ENCODE measurements at places on chromosomes 5 and 9.

DNA sequence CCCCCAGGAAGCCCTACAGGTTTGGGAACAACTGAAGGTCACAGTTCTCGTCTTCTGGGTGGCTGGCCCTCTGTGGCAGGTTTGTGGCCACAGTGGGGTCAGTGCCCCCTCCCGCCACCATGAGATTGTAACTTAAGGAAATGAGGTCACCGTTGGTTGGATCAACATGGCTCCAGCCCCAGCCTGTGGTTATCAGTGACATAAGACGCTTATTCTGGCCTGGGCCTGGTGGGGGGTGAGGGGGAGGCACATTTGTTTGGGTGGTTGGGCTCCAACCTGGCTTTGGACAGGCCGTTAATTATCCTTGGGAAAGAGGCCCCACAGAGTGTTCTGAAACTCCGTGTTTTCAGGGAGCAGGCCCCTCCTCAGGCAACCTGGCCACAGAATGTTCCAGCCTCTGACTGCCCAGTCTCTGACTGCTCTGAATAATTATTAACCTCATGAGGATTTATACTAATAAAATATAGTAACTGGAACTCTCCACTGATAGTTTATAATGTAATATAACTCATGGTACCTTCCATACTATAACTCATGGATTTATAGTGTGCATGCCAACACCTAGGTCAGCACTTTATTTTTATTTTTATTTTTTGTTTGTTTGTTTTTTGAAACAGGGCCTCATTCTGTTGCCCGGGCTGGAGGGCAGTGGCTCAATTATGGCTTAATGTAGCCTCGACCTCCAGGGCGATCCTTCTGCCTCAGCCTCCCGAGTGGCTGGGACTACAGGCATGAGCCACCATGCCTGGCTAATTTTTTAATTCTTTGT, 58.0 kb upstream of the RPL26L1 start:
- DNase-seq: no peak

DNA sequence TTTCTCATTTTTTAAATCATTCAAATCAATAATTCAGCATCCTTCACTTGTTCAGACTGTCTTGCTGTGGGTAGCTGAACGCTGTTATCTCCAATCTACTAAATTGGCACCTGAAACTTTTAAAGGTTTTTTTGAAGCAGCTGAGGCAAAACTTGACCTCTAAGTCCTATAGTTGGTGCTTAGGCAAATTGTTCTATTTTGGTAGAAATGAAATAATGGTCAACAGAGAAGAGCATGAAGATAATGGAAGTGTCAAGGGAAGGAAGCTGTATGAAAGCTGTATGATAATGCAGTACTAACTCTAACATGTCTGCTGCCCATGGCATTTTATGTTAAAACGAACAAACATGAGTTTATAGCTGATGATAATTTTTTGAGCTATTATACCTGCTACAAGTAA, 138.0 kb downstream of the GDNF start:
- no peak for DNase-seq

DNA sequence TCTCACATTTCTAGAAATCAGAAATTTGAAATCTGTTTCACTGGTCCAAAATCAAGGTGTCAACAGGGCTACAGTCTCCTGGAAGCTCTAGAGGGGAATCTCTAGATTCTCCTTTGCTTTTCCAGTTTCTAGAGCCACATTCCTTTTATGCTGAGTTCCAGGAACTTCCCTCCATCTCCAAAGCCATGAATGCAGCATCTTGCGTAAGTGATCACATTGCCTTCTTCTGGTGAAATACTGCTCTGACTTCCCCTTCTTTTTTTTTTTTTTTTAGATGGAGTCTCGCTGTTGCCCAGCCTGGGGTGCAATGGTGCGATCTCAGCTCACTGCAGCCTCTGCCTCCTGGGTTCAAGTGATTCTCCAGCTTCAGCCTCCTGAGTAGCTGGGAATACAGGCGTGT, 23.8 kb downstream of the GDA start:
- no peak for DNase-seq

GRCh38 chr9:3848445-3849114, 322.8 kb upstream of the RFX3 start:
- no peak for DNase-seq

DNA sequence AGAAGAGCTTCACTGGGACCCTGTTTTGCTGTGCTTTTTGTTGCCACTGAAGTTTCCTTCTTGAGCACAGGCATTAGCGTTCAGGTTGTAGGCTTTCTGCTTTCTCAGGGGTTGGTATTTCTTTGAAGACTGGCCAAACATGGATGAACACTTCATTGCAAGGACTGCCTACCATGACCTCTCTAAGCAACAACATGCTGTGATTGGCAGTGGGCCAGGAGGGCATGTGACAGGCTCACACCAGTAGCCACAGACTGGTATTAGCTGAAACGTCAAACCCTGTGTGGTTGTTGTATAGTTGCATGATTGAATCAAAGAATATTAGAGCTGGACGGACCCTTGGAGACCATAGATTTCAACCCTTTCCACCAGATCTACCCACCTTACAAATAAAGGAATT, 20.0 kb upstream of the MLANA start:
- DNase-seq: no peak

- DNase-seq: no peak
These were observed 233.4 kb downstream of the RAB3C start for GRCh38 chr5:58816181-58816731.

DNA sequence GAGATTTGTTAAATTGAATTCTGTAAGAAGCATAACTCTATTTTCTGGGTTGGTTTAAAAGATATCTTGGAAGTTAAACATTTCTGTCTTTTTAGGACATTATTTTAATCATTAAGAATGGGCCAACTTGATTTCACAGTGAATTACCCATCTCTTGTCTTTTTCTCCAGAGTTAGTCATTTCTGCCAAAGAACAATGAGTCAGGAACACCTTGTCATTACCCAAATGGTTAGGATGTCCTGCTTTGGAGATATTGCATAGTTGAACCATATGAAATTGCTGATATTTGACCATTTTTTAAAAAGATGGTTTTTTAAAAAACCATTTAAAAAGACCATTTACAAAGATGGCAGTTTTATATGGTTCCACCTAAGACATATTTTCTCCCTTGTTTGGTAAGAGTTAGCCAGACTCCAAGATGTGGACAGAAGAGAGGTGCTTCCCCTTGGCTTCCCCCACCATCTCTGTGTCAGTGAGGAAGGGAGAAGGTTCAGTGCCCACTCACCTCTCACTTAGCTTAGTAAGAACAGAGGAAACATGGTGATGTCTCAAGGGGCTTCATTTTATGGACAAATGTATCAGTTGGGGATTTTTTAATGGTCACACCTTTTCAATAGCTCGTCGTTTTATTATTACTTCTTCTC, 103.0 kb downstream of the PCSK1 start:
- DNase-seq: no peak

DNA sequence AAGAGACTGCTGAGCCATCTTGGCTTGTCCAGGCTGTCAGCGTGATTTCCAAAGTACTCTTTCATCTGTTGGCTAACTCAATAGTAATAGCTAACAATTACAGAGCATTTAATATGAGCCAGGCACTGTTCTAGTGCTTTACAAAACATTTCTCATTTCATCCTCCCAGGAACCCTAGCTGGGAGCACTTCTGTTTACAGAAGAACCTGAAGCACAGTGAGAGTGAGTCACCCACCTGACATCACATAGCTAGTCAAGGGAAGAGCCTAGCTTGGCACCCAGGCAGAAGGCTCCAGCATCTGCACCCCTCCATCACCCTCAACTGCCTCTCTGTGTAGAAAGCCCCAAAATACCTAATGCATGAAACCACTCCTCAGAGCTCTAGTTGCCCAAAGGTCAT, 57.5 kb upstream of the IQGAP2 start:
- no peak for DNase-seq

- DNase-seq: no peak
These were observed 89.2 kb upstream of the PRLR start for GRCh38 chr5:35319333-35320002.

GRCh38 chr9:134641990-134642384, 384 bp downstream of the COL5A1 start:
- peak; percentile 28 for DNase-seq

DNA sequence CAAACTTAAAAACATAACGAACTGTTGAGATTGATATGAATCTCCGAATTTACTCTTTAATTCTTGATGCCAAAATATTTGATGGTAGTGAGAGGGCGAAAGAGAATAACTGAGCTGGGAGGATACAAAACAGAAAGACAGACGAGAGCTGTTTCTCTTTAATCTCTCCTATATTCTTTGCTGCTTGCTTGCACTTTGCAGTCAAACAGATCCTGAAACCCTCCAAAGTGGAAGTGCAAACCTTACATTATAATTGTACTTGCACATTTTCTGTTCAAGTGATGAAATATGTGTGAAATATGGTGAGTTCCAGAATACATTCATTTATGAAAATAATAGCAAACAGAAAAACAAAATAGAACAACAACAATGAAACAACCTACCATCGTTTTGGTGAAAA, 63.8 kb downstream of the PAM start:
- no peak for DNase-seq

GRCh38 chr5:16673241-16674201, 56.7 kb upstream of the RETREG1 start:
- no peak for DNase-seq

GRCh38 chr5:58011301-58011700, 448.6 kb downstream of the PLK2 start:
- no peak for DNase-seq

DNA sequence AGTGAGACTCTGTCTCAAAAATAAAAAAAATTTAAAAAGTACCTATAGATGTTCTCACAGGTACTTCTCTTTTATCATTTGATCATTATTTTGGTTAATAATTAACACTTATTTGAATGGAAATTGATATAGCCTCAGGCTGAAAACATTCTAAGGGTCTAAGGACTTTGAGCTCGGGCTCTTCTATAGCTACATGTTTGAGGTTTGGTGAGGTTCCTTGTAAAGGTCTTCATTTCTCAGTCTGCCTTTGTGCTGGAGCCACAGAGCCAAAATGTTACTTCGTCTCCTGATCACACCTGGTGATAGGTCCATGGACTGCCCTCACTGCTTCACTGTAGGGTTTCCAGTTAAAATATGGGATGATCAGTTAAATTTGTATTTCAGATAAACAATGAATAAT, 22.6 kb downstream of the ARHGEF37 start:
- no peak for DNase-seq

All from thymus (tissue), 14 donors.